ENCODE measurements at places on chromosomes 11 and 22.

DNA sequence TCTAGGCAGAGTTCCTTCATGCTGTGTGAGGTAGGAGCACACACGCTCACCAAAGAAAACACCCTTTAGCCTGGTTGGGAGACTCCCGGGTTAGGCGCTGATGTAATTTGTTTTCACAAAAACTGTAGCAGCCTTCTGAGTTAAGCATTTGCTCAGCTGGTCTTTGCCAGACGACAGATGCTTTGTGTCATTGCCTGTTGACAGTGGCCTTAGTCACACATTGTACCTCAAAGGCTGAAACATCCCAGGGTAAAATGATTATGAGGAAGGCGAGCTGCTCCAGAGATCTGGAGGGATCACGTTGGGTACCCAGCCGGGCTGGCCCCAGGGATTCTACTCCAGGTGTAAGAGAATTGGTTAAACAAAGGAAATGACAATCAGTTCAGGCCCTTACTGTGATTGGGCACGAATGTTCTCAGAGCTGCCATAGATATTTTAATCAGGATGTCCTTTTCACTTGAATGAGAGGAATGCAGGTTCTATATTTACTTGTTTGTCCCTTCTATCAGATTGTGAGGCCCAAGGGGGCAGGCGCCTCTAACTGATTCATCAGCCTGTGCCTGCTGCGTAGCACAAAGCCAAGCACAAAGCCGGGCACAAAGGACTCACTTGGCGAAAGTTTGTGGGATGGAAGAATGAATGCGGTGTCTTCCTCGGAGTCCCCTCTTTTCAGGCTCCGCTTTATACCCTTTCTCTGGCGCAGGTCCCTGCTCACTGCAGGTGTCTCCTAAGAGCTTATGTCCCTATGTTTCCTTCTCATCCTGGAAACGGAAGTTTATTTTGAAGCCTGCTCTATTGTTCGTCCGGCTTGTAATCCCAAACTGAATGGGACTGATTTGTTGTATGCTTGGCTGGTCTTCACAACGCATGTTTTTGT is 47.1 kb downstream of the ADM start:
- H3K27me3 ChIP-seq: peaks cover 10% of the 10 kb centered on the region
- H3K36me3 ChIP-seq: no peaks in the 10 kb centered on the region
- H3K4me3 ChIP-seq: peak overlapping the region; percentile 17
- peak overlapping the region; percentile 81 for H3K27ac ChIP-seq

- H3K4me3 ChIP-seq: no peak overlapping the region
- no peak overlapping the region for H3K27ac ChIP-seq
- H3K27me3 ChIP-seq: no peaks in the 10 kb centered on the region
- H3K4me1 ChIP-seq: peaks cover 5% of the 10 kb centered on the region
Observed at GRCh38 chr22:19218541-19219233, 40.2 kb upstream of the SLC25A1 start.

GRCh38 chr11:6199174-6199810 is at the start of gene OR52W1:
OR52W1 (plus strand) TSS chr11:6199224; CDS start chr11:6199224, 0 bp downstream.
- H3K4me1 ChIP-seq: peaks cover 7% of the 10 kb centered on the region
- H3K4me3 ChIP-seq: no peak within 1 kb of the TSS
- DNase-seq: no peak
- peaks cover 3% of the 10 kb centered on the region for H3K36me3 ChIP-seq

- no peak overlapping the region for H3K27ac ChIP-seq
- no peaks in the 10 kb centered on the region for H3K36me3 ChIP-seq
Observed at GRCh38 chr22:29695129-29695926, 24.5 kb upstream of the CABP7 start.

- no peak overlapping the region for H3K4me3 ChIP-seq
- H3K4me1 ChIP-seq: peaks cover 5% of the 10 kb centered on the region
- no peak overlapping the region for H3K27ac ChIP-seq
- no peaks in the 10 kb centered on the region for H3K27me3 ChIP-seq
- no peak for DNase-seq
Observed at GRCh38 chr11:35971841-35972422, 28.1 kb downstream of the LDLRAD3 start.

GRCh38 chr11:100832829-100833228 is 145.7 kb downstream of the ARHGAP42 start:
- H3K27me3 ChIP-seq: no peaks in the 10 kb centered on the region
- no peak overlapping the region for H3K27ac ChIP-seq
- DNase-seq: no peak
- peaks cover 37% of the 10 kb centered on the region for H3K4me1 ChIP-seq

DNA sequence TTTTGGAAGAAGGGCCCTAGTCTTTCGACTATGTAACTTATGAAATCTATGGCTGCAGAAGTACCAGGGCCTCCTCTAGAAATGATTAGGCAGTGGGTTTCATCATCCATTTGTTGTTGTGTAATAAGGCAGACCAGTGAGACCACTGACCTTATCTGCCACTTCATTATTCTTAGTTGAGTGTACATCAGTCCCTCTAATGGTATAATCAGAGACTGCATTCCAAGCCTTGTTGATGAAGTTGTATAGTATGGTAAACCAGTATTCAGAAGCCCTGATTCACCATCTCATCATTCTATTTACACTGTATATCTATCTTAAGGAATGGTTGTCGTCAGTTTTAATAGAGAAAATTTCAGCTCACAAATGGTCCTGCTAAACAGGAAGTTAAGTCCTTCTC is 32.2 kb upstream of the GRIA4 start:
- H3K27me3 ChIP-seq: no peaks in the 10 kb centered on the region
- no peaks in the 10 kb centered on the region for H3K4me1 ChIP-seq
- H3K4me3 ChIP-seq: no peak overlapping the region
- DNase-seq: no peak
